Breast epithelium (tissue), 4 donors: ENCODE measurements at places on chromosomes 16 and 17. TPM values are rescaled to one million over a fixed set of nuclear protein-coding genes. Genes with fewer than 3 reads are reported as not detected.

- no peak overlapping the region for H3K27ac ChIP-seq
- H3K4me3 ChIP-seq: no peak overlapping the region
- H3K27me3 ChIP-seq: peaks cover 21% of the 10 kb centered on the region
- no peak for DNase-seq
These were observed 159.8 kb upstream of the SDK2 start for GRCh38 chr17:73803964-73804435.

DNA sequence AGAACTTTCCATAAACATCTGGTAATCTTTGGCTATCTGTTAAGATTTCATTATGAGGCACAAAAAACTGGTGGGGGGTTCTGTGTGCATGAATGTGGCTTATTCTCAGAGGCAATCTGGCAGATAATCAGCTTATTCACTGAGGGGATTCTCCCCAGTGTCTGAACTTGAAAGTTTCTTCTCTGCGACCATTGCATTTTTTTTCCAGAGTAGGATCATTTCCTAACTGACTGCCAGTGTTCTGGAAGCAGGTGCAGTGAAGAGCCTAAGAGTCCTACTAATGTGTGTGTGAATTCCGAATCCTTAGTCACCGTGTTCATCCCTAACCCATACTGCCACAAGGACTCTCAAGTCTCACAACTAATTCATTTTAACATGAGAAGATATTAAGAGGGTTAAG, 64.9 kb upstream of the LRRC37A3 start:
- H3K4me3 ChIP-seq: no peak overlapping the region
- no peak for DNase-seq
- H3K27me3 ChIP-seq: no peaks in the 10 kb centered on the region
- H3K27ac ChIP-seq: peak overlapping the region; percentile 83
- H3K36me3 ChIP-seq: no peaks in the 10 kb centered on the region

Gene PLEKHH3
- 32.2 TPM for total RNA-seq

Gene TMEM238L
- 0.66 TPM for total RNA-seq

DNA sequence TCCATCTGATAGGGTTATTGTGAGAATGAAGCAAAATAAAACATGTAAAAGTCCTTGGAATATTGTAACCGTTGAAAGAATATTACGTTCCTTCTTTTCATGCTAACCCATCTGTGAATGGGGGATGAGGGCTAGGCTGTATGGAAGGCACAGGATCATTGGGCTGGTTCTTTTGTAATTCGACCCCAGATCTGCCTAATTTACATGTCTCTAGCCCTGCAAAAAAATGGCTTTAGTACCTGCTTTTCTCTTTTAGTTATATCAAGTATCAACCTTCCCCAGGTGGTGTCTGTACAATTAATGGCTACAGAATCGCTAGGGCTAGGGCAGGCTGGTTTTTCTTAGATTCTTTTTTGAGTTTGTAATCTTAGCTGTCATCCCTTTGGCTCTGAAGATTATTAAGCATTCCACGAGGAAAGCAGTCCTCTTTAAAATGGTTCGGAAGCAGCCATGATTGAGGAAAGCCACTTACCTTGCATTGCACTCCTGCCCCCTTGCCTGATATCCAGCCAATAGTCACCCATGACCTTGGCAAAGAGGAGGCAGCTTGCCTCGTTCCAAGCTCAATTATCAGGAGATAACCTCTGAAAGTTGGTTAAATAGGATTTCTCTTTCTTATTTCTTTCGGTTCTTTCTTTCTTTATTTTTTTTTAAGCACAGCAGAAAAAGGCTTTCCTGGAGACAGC, 153.9 kb upstream of the ZKSCAN2 start:
- no peak for DNase-seq
- H3K27ac ChIP-seq: no peak overlapping the region

DNA sequence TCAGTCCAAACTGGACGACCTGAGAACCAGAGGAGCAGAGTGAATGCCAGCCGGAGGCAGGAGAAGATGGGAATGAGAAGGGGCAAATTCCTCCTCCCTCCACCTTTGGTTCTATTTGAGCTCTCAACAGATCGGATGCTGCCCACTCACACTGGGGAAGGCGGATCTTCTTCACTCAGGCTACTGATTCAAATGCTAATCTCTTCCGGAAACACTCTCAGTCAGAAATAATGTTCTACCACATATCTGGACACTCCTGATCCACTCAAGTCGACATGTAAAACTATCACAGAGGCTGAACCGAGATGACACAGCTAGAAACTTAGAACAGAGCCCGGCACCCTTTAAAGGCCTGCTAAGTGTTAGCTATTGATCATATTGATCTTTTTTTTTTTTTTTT, 57.4 kb upstream of the GRIN2A start:
- no peaks in the 10 kb centered on the region for H3K4me1 ChIP-seq
- DNase-seq: no peak
- peaks cover 20% of the 10 kb centered on the region for H3K27me3 ChIP-seq
- H3K27ac ChIP-seq: no peak overlapping the region
- no peak overlapping the region for H3K4me3 ChIP-seq

Gene CNTROB
- 17.0 TPM for total RNA-seq

DNA sequence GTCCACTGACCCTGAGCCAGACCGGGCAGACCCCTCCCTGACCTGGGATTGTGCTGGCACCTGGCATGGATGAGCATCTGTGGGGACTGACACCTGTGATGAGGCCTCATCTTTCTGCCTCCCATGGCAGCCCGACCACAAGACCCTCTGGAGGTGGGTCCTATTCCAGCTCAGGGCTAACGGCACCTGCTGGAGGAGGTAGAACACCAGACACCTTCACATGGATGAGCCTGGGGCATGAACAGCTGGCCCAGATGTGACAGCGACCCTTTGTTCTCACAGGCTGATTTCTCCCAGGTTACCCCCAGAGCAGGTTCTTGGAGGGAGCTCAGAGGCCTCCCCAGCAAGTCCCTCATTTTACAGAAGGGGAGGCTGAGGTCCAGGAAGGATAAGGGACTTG, 46.4 kb upstream of the PIK3R6 start:
- H3K4me1 ChIP-seq: no peaks in the 10 kb centered on the region
- no peak for DNase-seq
- H3K27me3 ChIP-seq: no peaks in the 10 kb centered on the region
- no peak overlapping the region for H3K27ac ChIP-seq
- H3K4me3 ChIP-seq: no peak overlapping the region
- no peaks in the 10 kb centered on the region for H3K36me3 ChIP-seq

DNA sequence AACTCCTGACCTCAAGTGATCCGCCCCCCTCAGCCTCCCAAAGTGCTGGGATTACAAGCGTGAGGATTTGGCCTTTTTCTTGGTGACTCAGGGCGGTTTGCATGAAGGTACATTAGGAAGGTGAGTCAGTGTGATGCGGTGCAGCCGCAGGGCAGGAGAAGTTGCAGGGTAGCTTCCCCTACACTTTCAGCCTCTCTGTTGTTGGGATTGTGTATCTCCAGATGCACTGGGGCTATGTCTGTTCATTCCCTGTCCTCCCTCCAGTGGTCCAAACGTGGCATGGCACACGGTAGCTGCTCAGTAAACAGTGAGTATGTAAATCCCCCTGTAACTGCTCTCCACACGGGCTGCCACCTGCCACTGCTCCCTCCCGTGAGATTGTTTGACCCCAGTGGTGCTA, 109.1 kb upstream of the CDC42EP4 start:
- no peaks in the 10 kb centered on the region for H3K4me1 ChIP-seq
- DNase-seq: no peak
- no peak overlapping the region for H3K27ac ChIP-seq
- no peaks in the 10 kb centered on the region for H3K36me3 ChIP-seq

- no peaks in the 10 kb centered on the region for H3K36me3 ChIP-seq
- H3K4me1 ChIP-seq: no peaks in the 10 kb centered on the region
- peak overlapping the region; percentile 91 for H3K27ac ChIP-seq
- H3K27me3 ChIP-seq: peaks cover 10% of the 10 kb centered on the region
- H3K4me3 ChIP-seq: peak overlapping the region; percentile 76
These were observed 623 bp upstream of the DDX52 start for GRCh38 chr17:37643869-37644268.

Gene C1QTNF1
- total RNA-seq: 326 TPM

DNA sequence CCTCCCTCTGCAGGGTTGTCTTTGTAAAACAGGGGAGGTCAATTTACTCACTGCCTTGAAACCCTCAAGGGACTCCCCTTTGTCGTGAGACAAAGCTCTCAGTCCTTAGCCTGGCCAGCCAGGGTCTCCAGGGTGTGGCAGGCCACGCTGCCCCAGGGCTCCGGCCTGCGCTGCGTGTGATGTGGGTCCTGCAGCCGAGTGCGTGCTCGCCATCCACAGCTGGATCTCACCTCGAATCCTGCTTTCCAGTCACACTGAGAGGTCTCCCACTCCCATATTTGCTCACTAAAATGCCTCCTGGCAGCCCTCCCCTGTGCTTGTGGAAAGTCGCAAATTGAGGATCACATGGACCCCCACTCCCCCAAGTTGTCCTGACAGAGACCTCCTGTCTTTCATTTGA, 10.0 kb upstream of the CLEC18C start:
- no peak for DNase-seq
- H3K27me3 ChIP-seq: no peaks in the 10 kb centered on the region
- H3K4me1 ChIP-seq: no peaks in the 10 kb centered on the region
- H3K36me3 ChIP-seq: peaks cover 10% of the 10 kb centered on the region

- H3K4me3 ChIP-seq: no peak overlapping the region
- no peak for DNase-seq
- no peaks in the 10 kb centered on the region for H3K27me3 ChIP-seq
- H3K27ac ChIP-seq: no peak overlapping the region
- no peaks in the 10 kb centered on the region for H3K36me3 ChIP-seq
- no peaks in the 10 kb centered on the region for H3K4me1 ChIP-seq
These were observed 8.4 kb upstream of the HERPUD1 start for GRCh38 chr16:56923481-56924091.

- no peak for DNase-seq
- H3K27me3 ChIP-seq: peaks cover 5% of the 10 kb centered on the region
- no peaks in the 10 kb centered on the region for H3K36me3 ChIP-seq
- no peaks in the 10 kb centered on the region for H3K4me1 ChIP-seq
These were observed 311.3 kb downstream of the CDH13 start for GRCh38 chr16:82937926-82938520.

Gene GFAP
- 11.8 TPM for total RNA-seq

Gene HEATR9
- total RNA-seq: not detected

Gene USP6
- 0.33 TPM for total RNA-seq

DNA sequence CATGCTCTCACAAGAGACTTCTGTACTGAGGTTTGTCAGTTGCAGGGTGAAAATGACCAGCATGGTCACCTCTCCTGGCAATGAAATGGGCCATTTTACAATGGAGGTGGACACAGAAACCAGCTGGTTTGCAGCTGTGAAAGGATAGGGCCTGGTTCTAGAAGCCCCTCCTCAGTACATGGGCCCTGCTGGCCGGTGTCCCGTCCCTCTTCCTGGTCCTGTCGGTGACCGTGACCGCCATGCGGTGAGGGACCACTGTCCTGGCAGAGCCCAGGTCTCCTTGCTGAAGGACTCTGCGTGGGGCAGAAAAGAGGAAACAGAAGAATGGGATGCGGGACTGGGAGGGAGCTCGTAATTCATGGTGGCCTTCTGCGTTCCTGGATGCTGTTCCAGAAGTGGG, 76.0 kb upstream of the ZNF423 start:
- no peaks in the 10 kb centered on the region for H3K4me1 ChIP-seq
- DNase-seq: no peak
- no peaks in the 10 kb centered on the region for H3K36me3 ChIP-seq
- no peaks in the 10 kb centered on the region for H3K27me3 ChIP-seq

Gene GCGR
- total RNA-seq: not detected

Gene KCNJ12
- 0.73 TPM for total RNA-seq

DNA sequence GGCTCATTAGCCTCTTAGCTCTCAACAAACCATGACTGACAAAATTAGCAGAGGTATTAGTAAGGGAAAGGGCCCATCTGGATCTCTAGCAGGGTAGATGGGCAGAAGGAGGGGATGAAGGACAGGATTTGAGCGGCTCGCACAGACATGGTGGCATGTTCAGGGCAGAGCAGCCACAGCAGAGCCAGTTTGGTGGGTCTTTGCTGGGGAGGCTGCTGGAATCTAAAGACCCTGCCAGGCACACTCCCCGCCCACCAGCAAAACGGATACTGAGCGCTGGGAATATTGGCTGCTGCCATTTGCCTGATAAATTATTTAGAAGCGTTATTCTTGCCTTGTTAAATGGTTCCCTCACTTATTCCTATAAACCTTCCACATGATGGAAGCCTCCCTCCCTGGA, 20.7 kb upstream of the NAT9 start:
- H3K4me3 ChIP-seq: no peak overlapping the region
- no peaks in the 10 kb centered on the region for H3K27me3 ChIP-seq
- no peak overlapping the region for H3K27ac ChIP-seq
- DNase-seq: no peak

Gene VTN
- total RNA-seq: 0.98 TPM

Gene ODAD4
- total RNA-seq: 0.48 TPM

DNA sequence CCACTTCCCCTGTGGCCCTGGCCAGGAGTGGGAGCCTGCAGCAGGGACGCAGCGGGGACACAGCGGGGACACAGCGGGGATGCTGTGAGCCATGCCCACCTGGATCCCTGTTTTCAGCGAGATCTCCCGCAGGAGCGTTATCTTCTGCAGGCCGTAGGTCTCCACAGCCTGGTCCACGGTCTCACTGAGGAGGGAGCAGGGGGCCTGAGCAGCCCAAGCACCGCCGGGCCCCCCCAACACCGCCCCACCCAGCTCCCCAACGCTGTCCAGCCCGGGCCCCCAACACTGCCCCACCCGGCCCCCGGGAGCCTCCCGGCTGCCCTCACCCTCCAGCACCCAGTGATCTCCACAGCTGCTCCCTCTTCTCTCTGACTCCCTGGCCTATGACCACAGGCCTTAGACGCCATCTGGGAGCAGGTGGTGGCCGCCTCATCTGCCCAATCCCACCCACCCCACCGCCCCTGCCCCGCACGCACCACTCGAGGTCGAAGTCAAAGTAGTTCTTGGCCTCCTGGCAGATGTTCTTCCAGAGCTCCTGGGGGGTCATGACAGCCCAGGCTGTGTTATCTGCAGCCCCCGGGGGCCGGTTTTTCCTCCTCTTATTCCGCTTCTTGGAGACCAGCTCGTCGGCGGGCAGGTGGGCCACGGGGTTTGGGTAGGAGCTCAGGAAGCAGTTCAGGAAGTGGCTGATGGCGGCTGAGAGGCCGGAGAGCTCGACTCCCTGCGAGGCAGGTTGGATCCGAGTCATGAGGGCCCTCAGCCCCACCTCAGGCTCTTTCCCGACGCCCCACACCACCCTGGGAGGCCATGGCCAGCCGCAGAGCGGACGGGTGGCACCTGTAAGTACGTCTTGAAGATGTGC, 17.0 kb downstream of the CLUH start:
- H3K36me3 ChIP-seq: peaks cover 17% of the 10 kb centered on the region
- H3K4me1 ChIP-seq: no peaks in the 10 kb centered on the region
- no peak overlapping the region for H3K4me3 ChIP-seq
- H3K27ac ChIP-seq: no peak overlapping the region
- no peak for DNase-seq
